ENCODE measurements at places on chromosomes 2 and 18.

DNA sequence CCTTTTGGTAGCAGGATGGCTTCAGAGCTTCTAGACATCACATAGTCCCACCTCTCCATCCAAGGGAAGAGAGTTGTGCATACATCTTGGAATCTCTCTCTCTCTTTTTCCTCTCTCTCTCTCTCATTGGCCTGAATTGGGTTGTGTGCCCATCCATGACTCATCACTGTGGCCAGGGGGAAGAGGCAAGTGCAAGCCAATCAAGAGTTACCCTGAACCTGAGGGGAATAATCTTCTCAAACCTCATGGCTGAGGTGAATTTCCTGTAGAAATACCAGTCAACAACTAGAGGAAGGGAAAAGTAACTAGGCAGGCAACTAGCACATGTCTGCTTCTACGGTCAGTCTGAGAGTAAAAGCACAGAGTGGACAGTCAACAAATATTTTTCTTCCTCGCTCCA, 7.3 kb upstream of the CHN1 start:
- DNase-seq: no peak

DNA sequence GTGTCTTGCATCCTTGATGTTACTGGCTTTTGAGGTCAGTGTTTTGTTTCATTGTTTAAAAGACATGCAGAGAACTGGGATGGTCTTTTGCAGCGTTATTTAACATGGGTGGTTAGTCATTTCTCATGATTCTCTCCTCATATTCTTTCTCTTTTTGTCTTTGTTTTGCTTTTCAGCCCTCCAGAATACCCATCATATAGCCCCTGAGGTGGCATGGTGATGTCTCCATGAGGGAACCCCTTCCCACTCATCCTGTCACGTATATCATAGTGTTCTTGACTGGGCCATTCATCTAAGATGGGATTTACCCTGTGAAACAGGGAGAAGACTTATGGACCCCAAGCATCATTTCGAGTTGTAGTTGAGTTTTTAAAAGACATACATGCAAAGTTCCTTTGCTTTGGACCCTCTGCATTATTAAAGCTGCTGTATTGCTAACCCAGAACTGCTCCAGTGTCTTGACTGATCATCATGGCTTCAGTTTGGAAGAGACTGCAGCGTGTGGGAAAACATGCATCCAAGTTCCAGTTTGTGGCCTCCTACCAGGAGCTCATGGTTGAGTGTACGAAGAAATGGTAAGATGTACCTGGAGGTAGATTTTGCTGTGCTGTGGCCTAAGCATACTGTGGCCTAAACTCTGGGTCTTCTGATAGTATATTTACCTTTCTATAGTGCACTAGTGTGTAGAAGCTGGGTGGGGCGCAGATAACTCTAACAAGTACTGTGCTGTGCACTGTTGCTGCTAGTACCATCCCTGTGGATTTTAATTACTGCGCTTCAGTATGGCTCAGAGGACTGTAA, 1.4 kb downstream of the EHBP1 start:
- DNase-seq: no peak

DNA sequence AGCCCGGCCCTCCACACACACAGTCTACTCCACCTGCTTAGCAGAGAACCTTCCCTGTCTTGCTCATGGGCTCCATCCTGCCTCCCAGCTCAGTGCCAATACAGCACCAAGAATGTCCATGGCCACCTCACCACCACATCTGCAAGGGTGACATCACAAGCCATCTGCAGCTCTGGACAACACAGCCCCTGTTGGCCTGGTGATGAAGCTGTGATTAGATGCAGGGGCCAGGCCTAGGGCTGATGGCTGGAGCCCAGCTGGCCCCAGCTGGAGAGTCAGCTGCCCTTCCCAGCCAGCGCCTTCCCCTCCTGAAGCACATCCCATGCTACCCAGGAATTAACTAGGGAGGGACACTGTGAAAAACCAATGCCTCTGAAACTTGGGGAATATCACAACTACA, 91.1 kb downstream of the TTC32 start:
- no peak for DNase-seq

GRCh38 chr2:69525261-69525660, 88.0 kb upstream of the NFU1 start:
- DNase-seq: no peak

DNA sequence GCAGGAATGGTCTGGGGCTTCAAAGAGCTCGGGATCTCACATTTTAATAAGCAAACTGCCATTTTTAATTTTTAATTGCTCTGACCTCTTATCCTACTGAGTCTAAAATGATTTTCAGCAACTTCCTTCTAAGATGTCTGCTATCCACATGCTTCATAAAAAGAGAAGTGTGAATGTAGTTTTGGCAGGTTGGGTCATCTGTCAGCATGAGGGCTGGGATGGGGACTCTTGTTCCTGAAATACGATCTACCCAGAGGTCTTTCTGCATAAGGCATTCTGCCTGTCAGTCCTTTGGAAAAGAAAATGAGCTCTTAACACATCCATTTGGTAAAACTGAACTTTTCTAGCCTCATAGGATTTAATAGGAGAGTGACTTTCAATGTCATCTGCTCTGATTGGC, 252.8 kb upstream of the APCDD1 start:
- DNase-seq: no peak

GRCh38 chr2:45745231-45745630, 93.8 kb downstream of the PRKCE start:
- DNase-seq: no peak

DNA sequence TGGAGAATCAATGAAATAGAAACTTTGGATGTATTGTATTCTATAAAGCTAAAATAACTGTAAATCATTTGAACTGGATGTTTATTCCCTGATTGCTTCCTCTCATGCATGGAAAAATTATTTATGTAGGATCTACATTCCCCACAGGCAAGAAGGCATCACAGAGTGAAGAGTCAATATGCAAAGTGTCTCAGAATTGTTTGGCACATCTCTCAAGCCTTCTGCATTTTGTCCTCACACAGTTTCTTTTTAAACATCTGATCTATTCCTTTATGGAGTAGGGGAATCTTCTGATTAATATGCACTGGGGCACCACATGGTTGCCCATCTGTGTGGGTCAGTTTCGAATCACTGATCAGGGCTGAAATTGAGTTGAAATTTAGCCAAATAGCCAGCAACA, 465.4 kb downstream of the ZNF804A start:
- DNase-seq: no peak
